ENCODE measurements at places on chromosomes 2 and 18.

DNA sequence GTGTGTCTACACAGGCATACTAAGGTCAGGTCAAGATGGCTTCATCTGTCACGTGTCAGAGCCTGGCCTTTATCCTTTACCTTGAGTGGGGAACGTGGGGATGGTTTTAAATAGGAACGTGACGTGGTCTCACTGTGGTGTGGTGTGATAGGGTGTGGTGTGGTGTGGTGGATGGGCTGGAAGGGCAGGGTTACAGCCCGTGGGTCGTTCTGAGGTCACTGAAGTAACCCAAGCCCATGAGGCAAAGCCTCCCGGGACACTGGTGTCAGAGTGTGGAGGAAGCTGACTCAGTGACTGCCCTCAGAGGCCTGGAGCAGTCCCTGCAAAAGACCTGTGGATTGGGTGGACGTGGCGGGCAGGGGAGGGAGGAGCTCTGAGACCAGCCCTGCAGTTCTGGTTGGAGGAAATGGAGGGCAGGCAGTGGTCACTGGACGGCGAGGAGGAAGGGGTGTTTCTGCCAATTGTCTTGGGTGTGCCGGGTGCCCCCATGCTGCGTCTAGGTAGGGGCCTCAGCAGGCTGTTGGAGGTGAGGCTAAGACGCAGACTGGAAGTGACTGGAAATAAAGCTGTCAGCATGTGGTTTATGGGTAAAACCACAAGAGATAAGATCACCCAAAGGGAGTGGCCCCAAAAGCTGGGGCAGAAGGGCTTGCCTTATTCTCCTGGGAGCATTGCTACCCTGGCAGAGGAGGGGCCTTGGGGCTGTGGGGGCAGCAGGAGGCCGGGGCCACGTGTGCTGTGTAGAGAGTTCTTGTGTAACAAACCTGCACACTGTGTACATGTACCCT, 84.8 kb downstream of the SH3RF3 start:
- peak; percentile 57 for DNase-seq

DNA sequence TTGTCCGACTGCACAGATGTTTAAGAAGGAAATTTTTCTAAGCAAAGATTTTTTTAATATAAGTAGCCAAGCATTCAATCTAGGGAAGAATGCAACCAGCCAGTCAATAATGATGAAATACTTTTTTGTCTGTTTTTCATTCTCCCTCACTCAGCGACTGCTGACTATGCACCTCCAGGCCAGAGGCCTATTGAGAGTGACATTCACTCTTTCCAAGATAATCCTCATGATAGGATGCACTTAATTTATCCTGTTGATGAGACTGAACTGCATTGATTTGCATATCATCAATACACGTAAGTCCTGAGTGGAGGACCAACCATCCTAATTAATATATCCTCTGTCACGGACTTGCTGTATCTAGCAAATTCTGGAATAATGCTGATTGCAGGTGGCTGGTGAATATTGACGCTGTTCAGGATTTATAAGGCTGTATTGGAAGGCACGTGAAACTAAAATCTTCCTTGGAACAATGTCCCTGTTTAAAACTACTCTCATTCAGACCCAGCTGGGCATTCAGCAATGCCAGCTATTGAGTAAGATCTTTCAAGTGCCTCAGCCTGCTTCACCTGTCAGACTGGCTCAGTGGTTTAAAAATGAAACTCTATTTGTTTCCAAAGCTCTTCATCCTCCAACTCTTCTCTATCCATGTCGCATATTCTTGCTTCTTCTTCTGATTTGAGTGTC, 142.2 kb downstream of the MAP2 start:
- no peak for DNase-seq

GRCh38 chr2:72892506-72893173, 5.4 kb downstream of the SPR start:
- DNase-seq, result peak; percentile 66

GRCh38 chr18:51447351-51448342, 250.2 kb upstream of the MEX3C start:
- DNase-seq, result no peak

DNA sequence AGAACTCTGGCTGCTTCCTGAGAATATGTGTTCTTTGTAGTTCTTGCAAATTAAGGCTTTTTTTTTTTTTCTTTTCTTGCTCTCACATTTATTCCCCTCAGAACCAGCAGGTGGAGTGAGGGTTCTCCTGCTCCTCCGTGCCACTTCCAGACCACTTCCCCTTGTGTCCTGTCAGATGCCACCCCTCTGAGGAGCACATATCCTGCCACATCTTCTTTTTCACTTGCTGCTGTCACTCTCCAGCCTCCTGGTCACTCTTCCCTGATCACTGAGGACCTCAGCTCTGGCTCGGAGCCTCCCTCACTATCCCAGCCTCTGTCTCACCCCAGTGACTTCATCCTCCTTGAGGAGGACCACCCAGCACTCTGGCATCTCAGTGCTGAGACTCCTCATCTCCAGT, 100.5 kb downstream of the TACR1 start:
- no peak for DNase-seq

DNA sequence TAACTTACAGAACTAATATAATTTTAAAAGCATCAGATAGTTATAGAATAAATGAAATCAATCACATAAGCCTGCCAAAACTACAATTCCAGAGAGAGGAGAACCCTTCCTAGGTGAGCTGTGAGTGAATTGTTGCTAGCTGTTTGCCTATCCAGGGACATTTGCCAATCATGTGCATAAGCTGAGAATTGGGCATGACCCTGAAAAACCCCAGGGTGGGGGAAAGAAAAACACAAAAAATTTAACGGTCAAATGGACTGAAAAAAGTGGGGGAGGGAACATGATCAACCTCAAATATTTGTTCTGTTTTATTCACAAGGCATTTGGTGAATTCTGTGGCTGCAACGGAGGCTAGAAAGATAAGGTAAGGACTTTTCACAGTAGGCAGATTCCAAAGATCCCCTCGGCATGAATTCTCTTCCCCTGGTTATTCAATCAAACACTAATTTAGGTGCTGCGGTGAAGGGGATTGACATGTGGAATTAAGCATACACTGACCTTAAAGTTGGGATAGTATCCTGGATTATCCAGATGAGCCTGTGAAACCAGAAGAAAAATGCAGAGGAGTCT, 203.9 kb upstream of the RGPD4 start:
- no peak for DNase-seq

DNA sequence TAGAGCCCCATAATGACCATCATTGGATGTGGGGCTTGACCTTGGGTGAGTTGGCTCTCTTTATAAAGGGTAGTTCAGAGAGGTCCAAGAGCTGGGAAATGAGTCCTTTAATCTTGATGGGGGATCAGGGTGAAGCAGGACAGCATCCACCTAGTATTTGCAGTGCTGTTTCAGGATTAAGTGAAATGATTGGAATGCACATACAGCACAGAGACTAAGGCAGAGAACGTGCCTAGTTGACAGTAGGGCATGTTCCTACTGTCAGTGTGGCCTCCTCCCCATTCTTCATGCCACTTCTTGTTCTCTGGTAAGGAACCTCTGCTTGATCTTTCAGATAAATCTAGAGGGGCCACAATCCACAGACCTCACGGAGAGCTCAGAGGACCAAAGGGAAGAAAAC, 78.9 kb downstream of the TRIM43 start:
- peak; percentile 41 for DNase-seq

GRCh38 chr2:203599509-203599908, 64.4 kb upstream of the RAPH1 start:
- no peak for DNase-seq
